ENCODE measurements at places on chromosomes 11 and 22.

- DNase-seq: no peak
These were observed 17.9 kb downstream of the MICAL2 start for GRCh38 chr11:12128301-12128751.

- DNase-seq: no peak
These were observed 17.5 kb upstream of the SCGB1A1 start for GRCh38 chr11:62401356-62401755.

- no peak for DNase-seq
These were observed 191.4 kb upstream of the SORL1-AS1 start for GRCh38 chr11:121644187-121644512.

- DNase-seq: no peak
These were observed 863 bp downstream of the SIAE start for GRCh38 chr11:124672536-124673215.

GRCh38 chr22:32819120-32819519 is 17.6 kb downstream of the TIMP3 start:
- no peak for DNase-seq
